Non-pigmented ciliary epithelial cell (primary cell): ENCODE measurements at places on chromosomes 3 and 15.

DNA sequence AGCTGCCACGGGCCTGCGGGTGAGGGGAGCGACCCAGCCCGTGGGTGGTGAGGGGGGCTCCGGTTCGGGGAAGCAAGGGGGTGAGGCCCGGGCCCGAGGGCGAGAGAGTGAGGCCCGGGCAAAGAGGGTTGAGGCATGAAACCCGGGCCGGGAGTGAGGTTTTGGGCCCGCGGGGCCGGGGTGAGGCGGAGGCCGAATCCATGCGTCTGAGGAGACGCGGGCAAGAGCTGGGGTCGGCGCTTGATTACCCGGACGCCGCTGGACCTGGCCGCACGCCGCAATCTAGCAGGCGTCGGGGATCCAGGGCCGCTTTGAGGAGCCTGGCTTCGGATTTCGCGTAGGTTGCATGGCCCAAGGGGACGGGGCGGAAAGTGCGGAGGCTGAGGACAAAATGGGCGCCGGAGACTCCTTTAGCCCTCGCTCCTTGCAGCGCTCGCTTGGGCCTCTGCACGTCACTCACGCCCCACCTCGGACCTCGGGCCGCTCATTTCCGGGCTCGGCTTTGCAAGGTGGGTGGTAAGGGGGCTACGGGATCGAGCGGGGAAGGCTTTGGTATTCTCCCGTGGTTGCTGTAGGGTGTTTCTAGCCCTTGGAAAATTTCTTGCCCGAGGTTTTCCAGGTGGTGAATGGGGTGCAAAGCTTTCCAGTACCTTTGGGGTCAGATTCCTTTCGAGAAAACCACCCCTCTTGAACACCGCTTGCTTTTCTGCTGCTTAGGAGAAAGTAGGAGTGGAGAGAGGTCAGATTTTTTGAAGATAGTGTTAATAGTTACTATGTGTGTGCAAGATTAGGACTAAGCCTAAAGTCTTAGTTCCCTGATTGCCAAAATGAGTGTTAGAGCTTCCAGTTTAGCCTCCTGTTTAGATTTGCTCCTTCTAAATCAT is 827 bp downstream of the SLC25A36 start:
- DNase-seq, result no peak

GRCh38 chr3:101850246-101851051 is 1.1 kb downstream of the NFKBIZ start:
- no peak for DNase-seq

GRCh38 chr3:88433568-88433967 is 283.8 kb downstream of the C3orf38 start:
- no peak for DNase-seq

GRCh38 chr3:185337231-185337816 is 25.6 kb upstream of the MAP3K13 start:
- no peak for DNase-seq

GRCh38 chr3:9891072-9891622 is 737 bp downstream of the JAGN1 start:
- DNase-seq, result no peak

GRCh38 chr15:92938387-92938786 is 38.3 kb downstream of the CHD2 start:
- DNase-seq, result no peak

DNA sequence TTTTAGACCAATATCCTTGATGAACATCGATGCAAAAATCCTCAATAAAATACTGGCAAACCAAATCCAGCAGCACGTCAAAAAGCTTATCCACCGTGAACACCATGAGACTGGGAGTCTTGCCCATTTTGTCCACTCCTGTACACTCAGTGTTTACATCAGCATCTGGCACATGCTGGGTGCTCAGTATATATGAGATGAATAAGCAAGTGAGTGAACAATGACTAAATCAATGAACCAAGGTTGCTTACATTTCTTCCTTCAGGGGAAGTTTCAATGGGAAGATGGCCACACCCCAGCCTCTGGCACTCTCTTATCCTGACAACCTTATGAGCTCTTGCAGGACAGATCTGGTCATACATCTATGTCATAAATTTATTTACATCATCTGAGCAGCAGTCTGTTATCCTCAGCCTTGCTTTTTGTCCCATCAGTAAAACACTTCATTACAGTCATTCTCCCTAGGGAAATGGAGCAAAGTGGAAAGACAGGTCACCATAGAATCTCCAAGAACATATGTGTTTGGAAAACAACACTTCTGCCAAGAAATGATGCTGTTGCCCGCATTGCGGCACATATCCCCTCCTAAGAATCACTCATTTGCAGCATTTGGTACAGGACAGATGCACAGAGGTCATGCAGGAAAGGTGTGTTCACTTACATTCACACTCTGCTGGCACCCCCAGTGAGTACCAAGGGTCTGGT is 171.8 kb upstream of the EIF1B start:
- DNase-seq, result no peak

DNA sequence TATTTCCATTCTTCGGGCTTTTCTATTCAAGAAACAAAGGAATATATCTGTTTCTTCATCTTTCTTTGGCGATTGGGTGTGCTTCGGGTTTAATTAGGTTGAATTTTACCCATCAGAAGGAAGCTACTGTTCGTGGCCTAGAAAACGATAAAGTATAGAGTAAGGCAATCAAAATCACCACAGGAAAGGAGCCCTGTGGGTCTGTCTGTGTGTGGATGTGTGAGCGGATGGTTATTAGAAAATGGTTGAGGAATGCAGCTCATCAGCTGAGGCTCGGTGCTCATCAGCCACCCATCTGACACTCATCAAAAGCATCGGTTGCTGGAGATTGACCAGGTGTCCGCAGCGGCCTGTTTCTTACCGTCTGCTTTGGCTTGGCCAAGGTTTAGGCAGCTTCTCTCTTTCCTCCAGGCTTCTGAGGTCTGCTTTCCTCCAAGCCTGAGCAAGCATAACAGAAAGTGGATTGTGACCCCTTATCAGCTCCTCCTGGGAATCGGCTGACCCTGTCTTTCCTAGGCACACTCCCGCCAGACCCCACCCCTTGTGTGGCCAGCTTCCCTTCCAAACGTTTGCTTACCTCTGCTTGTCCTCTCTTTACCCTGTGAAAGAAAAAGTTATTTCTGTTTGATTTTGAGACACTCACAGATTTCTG is 17.6 kb upstream of the ISLR start:
- no peak for DNase-seq

- DNase-seq, result no peak
These were observed 891 bp upstream of the TOP2B start for GRCh38 chr3:25665315-25666280.

DNA sequence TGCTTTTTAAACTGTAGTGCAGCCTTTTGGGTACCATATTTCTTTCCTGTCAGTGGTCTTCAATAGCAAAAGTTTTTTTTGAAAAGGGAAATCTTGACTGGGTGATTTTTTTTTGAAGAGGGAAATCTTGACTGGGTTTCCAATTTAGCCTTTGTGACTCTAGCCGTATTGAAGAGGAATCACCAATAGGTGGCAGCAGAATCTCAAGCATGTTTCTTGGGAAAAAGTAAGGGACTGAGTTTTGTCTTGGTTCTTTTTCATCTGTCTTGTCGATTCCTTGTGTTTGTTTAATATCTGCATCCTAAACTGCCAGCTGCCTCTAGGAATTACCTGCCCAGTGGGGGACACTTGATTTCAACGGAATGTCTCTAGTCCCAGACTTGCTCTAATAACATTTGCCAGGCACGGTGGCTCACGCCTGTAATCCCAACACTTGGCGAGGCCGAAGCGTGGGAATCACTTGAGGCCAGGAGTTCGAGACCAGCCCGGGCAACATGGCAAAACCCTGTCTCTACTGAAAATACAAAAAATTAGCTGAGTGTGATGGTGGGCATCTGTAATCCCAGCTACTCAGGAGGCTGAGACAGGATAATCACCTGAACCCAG is 89.2 kb downstream of the RBPMS2 start:
- peak; percentile 15 for DNase-seq

DNA sequence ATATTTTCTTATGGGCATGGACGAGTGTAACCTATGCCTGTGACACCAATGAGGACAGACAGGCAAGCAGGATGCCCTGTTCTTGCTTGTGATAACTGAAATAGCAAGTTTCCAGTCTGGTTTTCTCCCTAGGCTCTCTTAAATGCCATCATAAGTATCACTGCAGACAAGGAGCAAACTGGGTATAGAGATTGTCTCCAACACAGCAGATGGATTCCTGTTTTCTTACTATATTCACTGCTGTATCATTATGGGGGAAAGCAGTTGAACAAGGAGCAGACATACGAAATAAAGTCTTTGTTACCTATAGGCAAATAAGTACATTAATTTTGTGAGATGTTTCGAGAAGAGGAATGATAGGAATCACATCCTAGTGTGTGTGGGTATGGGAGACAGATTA is 178.0 kb upstream of the TBL1XR1 start:
- DNase-seq, result no peak

- no peak for DNase-seq
These were observed 60.7 kb downstream of the PCSK6 start for GRCh38 chr15:101428758-101429157.

GRCh38 chr3:17793542-17794195 is 51.2 kb upstream of the TBC1D5 start:
- DNase-seq, result no peak

- no peak for DNase-seq
These were observed 153.1 kb downstream of the SEMA6D start for GRCh38 chr15:47870300-47870955.

DNA sequence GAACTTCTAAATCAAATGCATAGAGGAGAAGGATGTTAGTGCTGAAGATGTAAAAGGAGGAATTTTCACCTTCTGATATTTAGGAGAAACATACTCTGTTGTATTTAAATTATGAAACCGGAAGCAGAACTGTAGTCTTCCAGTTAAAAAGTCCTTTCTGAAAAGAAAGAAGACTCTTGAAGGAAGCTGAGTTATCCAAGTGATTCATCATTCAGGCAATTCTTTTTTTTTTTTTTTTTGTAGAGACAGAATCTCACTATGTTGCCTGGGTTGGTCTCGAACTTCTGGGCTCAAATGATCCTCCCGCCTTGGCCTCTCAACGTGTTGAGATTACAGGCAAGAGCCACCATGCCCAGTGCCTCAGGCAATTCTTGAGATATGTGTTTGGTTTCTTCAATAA is 424.8 kb upstream of the TPM1 start:
- no peak for DNase-seq

DNA sequence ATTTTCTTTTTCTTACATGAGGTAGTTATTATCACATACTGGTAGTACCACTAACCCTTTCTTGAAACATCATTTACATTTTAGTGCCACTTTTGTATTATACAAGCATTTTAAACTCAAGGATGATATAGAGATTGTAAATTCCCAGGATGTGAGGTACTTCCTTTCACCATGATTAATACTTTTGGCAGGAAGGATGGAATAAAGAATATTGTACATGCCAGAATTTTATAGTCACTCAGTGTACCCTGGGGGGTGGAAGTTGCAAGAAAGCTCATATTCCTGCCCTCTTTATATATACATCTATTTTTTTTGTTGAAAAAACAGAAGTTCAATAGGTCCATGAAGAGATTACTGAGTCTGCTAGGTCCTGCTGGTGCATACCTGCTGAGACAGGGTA is 141.0 kb upstream of the PLSCR5 start:
- peak; percentile 46 for DNase-seq

- no peak for DNase-seq
These were observed 491.1 kb downstream of the AGBL1 start for GRCh38 chr15:86570738-86571137.

- no peak for DNase-seq
These were observed 16.0 kb upstream of the SCAP start for GRCh38 chr3:47491777-47492176.

DNA sequence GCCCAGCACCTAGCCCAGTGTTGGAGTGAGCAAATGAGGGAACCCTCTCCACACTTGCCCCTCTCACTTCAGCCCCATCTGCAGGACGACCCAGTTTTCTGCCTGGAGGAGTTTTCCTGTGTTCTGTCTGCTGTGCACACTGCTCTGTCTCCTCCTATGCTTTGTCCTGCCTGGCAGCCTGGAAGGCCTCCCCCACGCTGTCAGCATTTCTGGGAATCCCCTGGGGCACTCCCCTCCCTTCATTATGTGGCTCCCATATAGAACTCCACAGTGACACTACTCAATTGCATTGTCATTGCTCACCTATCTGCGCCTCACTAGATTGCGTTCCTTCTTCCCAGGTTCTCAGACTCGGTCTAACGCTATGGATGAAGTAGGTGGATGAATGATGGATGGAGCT is 13.9 kb downstream of the CLSTN2 start:
- DNase-seq, result no peak

DNA sequence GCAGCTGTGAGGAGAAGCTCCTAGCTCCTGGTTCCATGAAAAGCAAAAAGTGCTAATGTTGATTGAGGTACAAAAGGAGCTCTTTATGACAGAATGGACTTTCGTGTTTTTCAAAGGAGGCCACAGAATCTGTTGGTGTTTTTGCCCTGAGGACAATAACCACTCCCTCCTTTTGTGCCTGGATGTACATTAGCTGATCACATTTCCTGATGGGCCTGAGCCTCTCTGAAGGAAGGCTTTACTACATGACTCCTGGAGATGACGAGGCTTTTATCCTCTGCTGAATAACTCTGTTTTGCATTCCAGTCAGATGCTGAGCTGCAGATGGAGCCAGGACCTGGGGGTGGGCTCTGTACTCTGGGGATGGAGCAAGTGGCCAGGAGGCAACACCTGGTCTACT is 301.9 kb downstream of the CACNA2D3 start:
- DNase-seq, result no peak

DNA sequence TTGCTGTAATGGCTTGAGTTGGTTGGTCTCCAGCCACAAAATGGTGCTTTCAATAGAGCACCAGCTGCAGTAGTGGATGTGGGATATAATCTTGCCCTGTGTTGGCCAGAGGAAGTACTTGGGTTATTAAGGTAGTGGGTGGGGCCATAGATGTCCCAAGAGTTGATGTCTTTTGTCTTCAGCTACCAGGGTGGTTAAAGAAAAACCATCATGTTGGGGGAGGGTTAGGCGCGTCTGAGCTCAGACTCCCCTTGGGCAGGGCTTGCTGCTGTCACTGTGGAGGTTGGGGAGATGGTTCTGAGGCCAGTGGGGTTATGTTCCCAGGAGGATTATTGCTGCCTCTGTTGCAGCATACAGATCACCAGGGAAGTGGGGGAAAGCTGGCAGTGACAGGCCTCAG is 46.9 kb upstream of the GADL1 start:
- no peak for DNase-seq

DNA sequence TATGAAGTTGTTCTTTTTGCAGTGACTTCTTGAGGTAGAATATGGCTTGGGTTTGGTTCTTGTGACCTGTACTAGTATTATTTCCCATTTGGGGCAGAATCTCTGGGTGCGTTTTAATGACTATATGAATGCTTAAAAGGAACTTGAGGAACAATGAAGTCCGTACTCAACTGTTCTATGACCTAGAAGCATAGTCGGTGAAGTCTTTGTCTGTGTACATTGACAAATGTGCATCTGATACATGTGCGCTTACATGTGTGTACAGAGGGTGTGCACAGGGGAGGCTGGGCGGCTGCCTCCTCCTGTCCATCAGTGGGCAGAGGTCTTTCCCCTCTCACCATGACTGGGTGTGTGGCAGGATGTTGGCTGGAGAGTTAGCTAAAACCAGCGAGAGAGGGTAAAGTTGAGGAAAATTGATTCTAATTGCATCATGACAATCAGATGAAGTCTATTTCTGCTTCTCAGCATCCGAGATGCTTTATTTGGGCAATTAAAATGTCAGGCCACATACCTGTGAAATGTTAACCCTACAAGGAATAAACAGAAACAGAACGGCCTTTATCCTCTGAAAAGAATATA is 1.0 kb upstream of the NR2F2 start:
- DNase-seq, result no peak

GRCh38 chr3:162760789-162761188 is 1264.2 kb downstream of the OTOL1 start:
- no peak for DNase-seq

GRCh38 chr3:52004906-52005395 is 9.3 kb upstream of the RPL29 start:
- DNase-seq, result no peak
